ENCODE measurements at places on chromosomes 1 and 21.

DNA sequence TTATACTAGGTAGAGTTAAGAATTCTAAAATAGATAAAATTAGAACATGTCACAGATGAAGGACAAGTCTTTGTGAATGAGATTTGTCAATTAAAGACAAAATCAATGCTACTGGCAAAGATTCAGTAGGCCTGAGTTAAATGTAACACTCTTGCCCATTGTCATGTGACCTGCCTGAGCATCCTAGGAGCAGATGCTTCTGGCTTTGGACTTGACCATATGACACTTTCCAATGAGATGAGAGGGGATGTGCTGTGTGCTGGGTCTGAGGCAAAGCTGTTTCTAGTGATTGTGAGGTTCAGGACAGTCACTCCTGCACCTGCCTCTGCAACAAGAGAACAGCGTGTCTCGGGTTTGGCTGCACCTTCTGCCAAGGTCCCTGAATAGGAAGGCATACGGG lies 144.9 kb downstream of the HIVEP3 start:
- DNase-seq = no peak

DNA sequence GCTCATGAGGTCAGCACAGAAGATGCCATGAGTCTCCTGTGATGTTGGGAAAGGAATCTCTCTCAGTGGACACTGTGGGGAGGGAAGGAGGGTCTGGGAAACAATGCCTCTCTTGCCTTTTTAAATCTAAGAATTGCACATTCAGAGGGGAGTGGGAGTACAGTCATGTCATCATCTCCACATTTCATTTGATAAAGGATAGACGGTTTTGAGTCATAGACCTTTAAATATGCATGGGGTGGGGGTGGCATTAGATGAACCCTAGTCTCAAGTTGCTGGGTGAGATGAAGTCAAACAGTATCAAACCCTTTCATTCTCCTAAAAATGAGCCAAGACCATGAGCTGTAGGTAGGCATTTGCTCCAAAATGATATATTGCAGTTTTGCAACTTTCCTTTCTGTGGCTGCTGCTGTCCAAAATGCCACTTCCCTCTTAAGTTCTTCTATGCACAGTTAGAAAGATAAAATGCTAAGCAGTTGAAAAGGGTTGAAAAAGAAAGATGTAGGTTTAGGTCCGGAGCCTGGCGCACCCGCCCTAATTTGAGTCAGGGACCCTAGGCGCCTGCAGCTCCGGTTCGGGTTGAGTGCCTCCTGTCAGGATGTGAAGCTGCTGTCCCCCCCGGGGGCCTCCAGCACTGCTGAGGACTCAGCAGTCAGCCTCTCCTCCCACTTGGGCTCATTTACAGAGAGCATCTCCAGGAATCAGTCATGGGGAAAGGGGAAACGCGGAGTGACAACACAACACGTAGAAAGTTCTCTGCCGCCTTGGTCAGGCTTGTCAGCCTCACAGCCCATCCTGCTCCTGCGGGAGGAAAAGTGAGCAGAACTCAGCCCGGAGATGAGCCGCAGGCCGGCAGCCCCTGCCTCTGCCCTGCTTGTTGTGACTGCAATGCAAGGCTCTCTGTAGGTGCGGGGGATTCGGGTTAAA lies 479.3 kb upstream of the RUNX1 start:
- DNase-seq = no peak

GRCh38 chr1:243731301-243731891 lies 118.6 kb downstream of the AKT3 start:
- no peak for DNase-seq

GRCh38 chr1:166032572-166033371 lies 134.0 kb downstream of the FAM78B start:
- DNase-seq = no peak

DNA sequence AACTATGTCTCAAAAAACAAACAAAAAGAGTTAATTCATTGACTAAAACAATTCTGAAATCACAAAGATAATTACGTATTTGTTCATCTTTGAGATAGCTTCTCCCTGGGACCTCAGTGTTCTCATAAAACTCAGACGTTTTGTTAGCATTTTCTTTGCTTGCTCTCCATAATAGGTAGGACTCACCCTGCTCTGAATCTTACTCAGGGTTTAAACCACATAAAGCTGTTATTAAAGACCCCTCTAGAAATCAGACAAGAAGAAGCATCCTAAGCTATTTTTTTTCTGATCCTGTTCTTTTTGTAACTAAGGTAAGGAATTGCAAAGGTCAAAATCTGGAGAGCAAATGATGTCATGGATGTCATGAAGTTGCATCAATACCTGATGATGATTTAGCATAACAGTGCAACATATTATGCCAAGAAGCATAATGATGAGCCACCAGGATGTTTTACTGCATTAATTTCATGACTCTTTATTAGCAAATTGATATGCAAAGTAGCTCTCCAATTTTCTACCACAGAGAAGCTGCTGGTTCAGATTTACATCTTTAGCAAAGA lies 2.4 kb downstream of the FBXO42 start:
- no peak for DNase-seq

- DNase-seq = peak; percentile 75
Observed at GRCh38 chr1:218209351-218209861, 75.7 kb upstream of the RRP15 start.

GRCh38 chr1:42175314-42176054 lies 10.9 kb upstream of the GUCA2A start:
- DNase-seq = no peak

DNA sequence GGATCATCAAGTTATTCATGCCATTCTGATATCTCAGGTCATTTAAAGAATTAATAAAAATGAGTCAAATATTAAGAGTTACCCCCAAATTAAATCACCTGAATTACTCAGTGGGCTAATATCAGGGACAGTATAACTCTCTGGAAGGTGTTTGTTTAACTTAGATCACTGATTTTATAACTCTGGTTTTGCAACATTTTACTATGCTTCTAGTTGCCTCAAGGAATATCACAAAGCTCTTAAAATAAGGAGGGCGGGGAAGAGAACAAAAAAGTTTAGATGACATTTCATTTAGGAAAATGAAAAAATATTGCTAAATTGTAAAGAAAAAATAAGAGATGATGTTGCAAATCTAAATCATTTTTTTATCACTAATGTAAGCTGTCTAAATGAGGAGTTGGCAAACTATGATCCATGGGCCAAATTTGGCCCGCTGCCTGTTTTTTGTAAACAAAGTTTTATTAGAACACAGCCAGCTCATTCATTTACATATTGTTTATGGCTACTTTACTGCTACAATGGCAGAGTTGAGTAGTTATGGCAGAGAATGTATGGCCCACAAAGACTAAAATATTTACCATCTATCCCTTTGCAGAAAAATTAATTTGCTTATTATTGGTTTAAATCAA lies 31.9 kb upstream of the SLC19A2 start:
- DNase-seq = no peak

- peak; percentile 41 for DNase-seq
Observed at GRCh38 chr21:18772404-18772803, 368.8 kb upstream of the TMPRSS15 start.

DNA sequence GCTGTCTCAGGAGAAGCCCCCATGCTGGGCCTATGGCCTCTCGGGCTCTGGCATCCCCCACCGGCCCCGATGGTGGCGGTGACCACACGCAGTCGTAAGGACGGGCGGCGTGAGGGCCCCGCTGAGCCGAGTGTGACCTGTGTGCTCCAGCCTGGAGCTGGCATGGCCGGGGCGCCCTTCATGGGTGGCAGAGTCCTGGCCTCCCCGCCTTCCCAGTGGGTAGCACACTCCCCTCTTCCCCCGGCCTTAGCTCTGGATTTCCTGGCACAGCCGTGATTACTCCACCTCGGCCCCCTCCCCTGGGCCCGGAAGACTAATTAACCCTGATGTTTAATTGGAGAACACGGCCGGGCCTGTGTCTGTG lies 44.6 kb downstream of the SLX9 start:
- DNase-seq = no peak

- no peak for DNase-seq
Observed at GRCh38 chr1:3825356-3825755, 29.1 kb upstream of the LRRC47 start.

GRCh38 chr1:4022715-4023114 lies 122.6 kb upstream of the C1orf174 start:
- no peak for DNase-seq

DNA sequence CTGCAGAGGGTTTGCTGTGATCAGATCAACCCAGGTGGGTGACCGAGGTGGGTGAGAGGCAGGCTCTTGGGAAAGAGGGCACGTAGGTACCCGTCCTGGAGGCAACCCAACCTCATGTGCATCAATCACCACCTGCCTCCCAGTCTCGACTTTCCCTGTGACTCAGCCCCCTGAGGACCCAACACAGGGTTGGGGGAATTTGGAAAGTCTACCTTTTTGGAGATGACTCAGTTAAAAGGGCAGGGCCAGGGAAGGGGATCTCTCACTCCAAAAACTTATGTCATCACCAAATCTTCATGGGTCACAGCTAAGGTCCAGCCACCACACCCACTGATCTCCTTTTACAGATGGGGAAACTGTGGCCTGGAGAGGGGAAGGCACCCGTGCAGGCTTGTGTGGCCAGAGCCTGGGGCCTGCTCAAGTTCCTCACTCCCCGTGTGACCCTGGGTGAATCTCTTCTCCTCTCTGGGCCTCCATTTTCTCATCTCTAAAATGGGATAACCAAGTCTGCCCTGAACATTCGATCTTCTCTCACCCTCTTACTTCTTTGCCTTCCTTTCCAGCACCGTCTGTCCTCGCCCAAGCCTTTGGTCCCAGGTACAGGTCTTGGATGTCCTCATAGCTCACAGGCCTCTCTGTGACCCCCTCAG lies 34.6 kb upstream of the WNT4 start:
- DNase-seq = no peak

GRCh38 chr1:55531644-55532043 lies 316.5 kb upstream of the USP24 start:
- peak; percentile 32 for DNase-seq

DNA sequence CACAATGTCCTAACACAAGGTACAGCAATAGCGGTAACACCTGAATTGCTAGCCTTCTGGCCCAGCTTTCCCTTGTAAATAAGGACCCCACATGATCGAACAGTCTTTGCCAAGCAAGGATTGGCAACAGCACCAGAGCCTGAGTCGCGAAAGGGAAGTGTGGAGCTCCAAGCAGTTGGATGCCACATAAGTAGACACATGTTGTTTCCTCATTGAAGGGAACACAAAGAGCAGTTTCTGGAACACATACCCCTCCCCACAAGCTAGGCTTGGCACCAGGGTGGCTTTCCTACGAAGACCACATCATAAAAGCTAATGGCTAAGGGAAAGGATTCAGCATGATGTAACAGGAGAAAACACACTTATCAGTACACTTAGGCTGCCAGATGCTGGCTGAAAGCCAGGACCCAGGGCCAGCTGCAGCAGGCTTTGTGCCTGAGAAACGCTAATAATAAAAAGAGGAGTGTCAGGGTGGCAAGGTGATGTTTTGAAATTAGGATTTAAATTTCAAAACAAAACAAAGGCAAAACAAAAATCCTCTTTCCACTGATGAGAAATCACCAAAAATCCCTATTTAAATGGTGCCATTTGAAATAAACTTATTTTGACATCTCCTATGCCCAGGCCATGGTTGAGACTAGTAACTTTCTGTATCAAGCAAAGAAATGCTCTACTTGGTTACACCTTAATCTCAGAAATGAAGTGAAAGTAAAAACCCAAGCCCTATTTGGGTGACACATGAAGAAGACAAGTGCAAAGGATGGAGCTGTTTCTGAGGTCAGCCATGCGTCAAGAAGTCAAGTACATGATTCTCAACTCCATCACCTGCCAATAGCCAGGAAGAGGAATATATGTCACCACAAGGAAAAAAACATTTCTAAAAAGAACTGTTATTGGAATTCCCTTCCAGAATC lies 11.9 kb upstream of the CPLANE2 start:
- DNase-seq = peak; percentile 82

- DNase-seq = no peak
Observed at GRCh38 chr1:89112871-89113613, 12.9 kb downstream of the GBP2 start.

GRCh38 chr1:186620566-186621350 lies 59.5 kb downstream of the PTGS2 start:
- DNase-seq = peak; percentile 98

- DNase-seq = peak; percentile 98
Observed at GRCh38 chr1:161956097-161956496, 67.6 kb downstream of the OLFML2B start.

DNA sequence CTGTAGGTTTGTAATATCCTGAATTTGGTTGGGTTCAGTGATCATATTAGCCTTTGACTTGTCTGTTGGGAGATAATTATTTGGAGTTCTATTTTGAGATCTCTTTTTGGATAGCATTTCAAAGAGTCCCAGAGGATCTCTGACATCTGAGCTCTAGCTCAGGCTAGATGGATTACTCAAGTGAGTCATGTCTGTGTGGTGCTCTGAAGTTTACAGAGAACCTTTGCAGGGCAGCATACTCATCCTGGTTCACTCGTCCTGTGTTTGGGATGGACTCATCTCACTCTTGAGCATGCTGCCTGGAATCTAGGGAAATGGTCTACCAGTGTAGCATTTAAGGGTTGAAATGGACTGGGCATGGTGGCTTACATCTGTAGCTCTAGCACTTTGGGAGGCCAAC lies 29.4 kb upstream of the BMP8A start:
- DNase-seq = peak; percentile 43

- DNase-seq = no peak
Observed at GRCh38 chr1:109802136-109802900, 38.6 kb upstream of the EPS8L3 start.

DNA sequence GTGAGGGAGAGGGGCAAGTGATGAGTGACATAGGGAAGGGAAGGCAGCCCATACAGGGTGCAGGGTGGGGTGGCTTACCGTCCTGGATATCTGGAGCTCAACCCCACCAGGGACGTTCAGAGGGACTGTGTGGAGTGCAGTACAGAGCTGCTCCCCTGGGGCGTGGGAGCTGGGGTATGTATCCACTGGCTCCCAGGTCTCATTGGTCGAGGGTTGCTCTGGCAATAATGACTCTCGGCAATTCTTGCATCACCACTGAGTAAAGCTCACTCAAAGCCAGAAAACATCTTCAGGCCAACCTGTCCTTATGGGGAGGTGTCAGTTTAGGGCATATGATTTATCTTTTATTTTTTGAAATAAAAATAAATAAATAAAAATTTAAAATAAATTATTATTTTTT lies 43.2 kb upstream of the RUNX3 start:
- DNase-seq = no peak

- DNase-seq = no peak
Observed at GRCh38 chr1:113768916-113769600, 9.8 kb upstream of the PHTF1 start.

GRCh38 chr21:26788790-26789189 lies 56.4 kb downstream of the ADAMTS1 start:
- no peak for DNase-seq

- no peak for DNase-seq
Observed at GRCh38 chr1:62054188-62054587, 140.5 kb upstream of the L1TD1 start.

DNA sequence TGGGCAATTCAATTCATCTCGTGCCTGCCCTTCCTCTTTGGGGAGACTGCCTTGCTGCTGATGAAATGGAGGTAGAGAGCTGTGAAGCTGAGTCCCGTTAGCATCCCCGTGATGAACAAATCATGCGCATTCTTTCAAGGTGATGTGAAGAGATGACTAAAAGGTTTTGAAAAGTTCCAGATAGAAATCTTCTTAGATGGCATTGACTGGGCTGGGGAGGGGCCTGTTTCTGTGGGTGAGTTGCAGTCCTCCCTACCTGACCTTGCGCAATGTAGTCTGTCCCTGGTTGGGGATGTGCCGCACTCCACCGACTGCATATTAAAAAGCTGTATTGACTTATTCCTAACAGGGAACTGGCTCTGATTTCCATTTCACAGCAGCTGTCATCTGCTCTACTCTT lies 49.6 kb downstream of the ST6GALNAC3 start:
- DNase-seq = peak; percentile 23

All from fibroblast of skin of right quadriceps (primary cell).